Activated CD4-positive, CD25-positive, alpha-beta regulatory T cell treated with anti-CD3 and anti-CD28 coated beads, Interleukin-2, amount 50 U/mL, for 16 hours (primary cell): ENCODE measurements at places on chromosomes 5 and 9.
A peak's percentile ranks its signal among the peaks of the same experiment; 100 is the strongest.

DNA sequence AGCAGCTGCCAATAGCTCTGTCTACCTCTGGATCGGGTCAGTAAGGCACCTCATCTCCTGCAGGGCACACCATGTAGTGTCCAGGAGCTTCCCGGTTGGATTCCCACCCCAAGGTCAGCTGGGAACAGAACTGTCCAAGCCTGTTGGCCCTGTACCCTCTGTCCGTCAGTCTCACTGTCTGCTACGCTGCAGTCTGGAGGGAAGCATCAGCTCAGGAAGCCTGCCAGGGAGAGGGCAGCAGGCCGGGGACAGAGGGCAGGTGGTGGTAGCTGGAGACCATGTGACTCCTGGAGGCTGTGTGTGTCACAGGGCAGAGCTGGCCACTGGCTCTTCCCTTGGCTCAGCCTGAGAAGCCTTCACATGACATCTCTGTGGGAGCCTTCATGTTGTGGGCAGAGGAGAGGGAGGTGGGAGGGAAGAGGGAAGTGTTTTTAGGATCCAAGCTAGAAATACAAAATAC is 134.5 kb downstream of the SEC61B start:
- no peak for DNase-seq

GRCh38 chr5:40406741-40407211 is 272.9 kb upstream of the PTGER4 start:
- DNase-seq: no peak

DNA sequence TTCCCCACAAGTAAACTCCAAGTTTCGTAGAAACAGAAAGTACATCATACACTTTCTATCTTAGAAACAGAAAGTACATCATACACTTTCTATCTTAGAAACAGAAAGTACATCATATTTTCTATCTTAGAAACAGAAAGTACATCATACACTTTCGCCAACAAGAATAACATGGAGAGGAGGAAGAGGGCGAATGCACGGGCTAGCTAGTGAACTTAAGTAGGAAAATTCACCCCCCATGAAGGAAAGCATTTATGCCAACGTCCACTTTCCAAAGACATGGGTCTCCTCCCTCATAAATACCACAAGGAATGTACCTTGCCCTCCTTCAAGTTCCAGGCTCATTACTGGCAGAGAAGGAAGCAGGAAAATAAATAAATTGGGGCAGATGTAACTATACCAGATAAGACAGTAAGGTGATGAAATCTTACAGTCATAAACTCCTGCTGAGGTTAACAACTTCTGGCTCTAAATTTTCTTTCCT is 64.7 kb downstream of the FRMD3 start:
- no peak for DNase-seq

DNA sequence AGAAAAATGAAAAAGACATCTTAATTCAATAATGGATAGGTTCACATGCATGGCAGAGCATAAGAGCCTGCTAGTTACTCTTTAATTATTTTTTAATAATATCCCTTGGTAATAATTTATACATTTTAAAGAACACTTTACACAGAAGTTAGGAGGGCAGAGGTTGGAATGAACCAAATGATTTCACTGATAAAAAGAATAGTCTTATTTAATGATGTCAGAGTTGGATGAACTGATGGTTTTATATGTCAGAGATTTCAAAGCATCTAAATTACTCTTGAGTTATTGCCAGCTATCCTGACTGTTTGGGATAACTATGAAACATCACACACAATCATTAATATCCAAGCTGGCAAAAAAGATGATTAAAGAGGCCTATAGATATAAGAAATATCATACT is 244.8 kb downstream of the CSNK1G3 start:
- no peak for DNase-seq

GRCh38 chr5:139294374-139295165 is 1.0 kb downstream of the MATR3 start:
- peak; percentile 32 for DNase-seq

- DNase-seq: no peak
These were observed 85.5 kb downstream of the DCP2 start for GRCh38 chr5:113061846-113062780.
